ENCODE measurements at places on chromosomes 1 and 21.
A peak's percentile ranks its signal among the peaks of the same experiment; 100 is the strongest.

GRCh38 chr21:14486869-14487268 lies 59.2 kb downstream of the SAMSN1 start:
- no peak for DNase-seq

DNA sequence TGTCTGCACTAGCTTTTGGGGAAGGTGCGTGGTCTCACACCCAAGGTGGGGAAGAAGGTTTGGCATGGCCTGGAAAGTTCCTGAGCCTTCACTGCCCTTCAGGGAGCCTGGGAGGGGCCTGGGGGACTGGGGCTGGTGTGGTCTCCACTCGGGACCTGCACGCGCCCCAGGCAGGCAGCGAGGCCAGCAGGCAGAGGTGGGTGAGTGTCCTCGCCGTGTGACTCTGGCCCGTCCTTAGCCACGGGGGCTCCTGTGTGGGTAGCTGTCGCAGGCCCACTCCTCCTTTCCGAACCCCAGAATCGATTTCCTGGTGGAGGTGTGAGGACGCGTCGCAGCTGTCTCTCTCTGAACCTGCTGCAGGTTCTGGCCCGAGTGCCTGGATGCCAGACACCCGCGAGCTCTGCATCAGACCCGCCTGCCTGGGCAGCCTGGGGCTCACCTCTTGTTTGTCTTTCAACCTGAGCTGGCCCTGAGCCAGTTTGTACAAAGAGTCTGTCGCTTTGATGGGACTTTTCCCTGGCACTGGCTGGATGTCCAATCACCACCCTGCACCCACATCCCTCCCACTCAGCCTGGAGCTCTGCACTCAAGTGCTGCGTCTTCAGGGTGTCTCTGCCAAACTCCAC lies 36.0 kb upstream of the SLC19A1 start:
- no peak for DNase-seq

GRCh38 chr1:183604815-183605214 lies 14.6 kb upstream of the NCF2 start:
- no peak for DNase-seq

DNA sequence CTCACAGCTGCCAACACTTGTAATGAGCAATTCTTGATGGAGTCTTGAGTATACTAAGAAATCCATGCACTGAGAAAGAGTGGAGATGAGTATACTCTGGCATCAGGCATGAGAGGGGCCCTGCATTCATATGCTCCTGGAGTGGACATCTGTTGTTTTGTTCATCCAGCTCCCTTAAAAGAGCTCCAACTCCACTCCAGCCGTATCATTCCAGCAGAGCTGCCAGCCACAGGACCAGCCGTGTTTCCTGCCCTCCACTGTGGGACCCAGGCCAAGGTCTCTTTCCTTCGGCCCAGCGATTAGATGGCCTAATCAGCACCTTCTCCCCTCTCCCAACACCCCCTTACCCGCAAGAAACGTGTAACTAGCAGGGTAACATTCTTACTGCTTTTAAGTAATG lies 144.5 kb downstream of the OMA1 start:
- no peak for DNase-seq

DNA sequence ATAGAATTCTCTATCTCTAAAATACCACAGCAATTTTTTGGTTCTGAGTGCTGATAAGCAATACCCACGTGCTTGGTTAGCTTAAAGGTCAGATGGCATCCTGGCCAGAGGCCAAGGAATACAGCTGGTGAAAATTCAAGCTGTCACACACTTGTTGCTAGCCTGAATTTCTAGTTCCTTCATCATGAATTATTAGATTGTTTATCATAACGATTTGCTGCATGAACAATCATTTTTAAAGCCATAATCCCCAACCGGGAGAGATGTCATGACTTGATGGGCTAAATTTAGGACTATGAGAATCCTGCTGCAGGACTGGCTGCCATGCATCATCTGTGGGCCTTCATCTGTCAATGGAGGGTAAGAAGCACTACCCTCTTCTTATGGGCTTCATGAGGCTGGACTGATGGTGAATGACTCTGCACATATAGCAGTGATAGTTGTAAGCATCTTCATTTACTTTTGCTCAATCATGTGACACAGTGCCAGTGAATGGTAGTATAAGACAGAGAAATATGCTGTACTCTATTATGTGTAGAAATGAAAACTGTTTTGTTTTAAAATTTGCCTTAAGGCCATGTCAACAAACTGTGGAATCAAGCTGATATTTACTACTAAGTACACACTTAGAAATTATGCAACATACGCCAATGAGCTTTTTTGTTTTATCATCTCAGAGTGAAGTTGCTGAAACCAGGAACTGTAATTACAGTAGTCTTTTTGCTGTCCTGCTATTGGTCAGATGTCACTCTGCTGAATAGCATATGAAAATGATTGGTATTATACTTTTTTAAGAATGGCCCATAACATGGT lies 80.5 kb upstream of the RALGPS2 start:
- no peak for DNase-seq

DNA sequence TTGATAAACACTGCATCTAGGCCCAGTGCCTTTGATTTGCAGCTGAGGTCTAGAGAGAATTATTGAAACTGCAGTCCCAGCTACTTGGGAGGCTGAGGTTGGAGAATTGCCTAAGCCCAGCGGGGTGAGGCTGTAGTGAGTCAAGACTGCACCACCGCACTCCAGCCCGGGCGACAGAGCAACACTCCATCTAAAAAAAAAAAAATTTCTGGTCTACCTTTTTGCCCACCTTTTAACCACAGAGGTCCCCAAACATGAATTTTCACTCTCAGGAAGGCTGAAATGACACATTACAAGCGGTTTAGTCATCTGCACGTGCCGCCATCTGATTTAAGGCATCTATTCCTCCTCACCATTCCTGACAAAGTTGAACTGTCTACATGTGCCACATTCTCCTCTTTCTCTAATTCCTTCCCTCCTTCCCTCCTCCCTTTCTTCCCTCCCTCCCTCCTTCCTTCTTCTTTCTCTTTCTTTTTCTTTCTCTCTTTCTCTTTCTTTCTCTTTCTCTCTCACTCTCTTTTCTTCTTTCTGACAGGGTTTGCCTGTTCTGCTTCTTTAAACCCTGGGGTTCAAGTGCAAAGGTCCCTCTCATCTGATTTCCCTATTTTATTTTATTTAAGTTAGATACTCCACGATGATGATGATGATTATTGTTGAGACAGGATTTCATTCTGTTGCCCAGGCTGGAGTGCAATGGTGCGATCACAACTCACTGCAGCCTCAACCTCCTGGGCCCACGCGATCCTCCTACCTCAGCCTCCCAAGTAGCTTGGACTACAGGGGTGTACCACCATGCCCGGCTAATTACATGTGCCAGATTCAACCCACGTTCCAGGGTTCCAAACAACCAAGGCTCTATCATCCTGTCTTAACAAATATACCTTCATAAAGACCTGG lies 3.0 kb upstream of the SOD1 start:
- peak; percentile 66 for DNase-seq

DNA sequence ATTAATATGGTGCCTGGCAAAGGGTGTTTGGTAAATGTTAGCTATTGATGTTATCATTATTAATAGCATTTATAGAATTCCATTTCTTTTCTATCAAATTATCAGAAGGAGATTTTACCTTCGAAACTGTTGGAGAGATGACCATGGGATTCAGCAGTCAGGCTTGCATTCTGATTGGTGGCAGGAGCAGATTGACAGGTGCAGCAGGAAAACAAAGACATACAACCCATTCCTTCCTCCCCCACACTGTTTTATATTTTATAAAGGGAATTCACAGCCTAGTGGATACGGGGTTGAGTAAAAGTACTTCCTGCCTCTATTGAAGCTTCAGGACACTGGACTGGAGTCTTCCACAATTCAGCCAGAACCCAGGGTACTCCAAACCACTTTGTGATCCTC lies 55.1 kb upstream of the SYT14 start:
- DNase-seq, result no peak

DNA sequence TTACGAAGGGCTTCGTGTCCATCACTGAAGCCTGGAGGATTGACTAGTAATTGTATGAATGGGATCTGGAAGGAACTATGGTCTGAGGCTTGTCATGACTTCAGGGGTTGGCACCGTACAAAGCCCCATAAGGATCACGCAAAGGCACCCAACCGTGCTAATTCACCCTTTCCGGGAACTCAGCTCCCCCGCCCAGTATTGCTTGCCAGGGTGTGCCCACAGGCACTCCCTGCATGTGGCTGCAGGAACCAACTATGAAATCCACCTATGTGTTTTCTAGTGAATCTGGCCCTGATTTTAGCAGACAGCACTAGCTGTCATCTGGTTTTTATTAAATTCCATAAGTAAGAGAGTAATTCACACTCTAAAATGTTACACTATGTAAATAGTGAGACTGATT lies 139.2 kb downstream of the TM2D1 start:
- DNase-seq, result no peak

- DNase-seq, result no peak
Observed at GRCh38 chr1:240294566-240294965, 202.9 kb downstream of the FMN2 start.

- DNase-seq, result no peak
Observed at GRCh38 chr1:245285168-245285567, 130.4 kb downstream of the KIF26B start.

- no peak for DNase-seq
Observed at GRCh38 chr1:211037095-211037494, 96.9 kb downstream of the KCNH1 start.

DNA sequence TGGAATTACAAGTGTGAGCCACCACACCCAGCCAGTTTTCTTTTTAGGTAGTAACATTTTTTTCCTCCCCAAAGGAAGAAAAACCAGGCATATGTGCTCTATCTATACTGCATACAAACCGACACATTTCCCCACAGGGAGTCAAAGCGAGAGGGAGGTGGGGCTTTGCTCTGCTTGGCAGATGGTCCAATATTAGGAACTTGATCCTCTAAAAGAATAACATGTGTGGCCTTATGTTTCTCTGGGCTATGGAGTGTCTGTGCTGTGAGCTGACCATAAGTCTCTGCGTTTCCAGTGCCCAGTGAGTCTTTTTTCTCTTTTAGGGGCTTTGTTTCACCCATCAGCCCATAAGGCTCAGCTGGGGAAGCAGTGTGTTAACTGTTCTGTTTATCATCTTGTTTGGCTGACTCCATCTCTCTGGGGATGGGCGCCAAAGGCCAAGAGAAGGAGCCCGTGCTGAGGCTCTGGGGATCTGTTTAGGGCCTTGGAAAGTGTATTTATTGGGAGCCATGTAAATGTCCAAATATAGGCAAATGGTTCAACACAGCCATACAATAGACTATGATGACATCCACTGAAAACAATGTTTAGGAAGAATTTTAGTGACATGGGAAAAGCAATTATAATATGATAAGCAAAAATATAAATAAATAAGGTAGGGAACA lies 20.2 kb downstream of the LMOD1 start:
- DNase-seq, result no peak

GRCh38 chr1:32126770-32127169 lies 18.9 kb downstream of the KPNA6 start:
- DNase-seq, result no peak

DNA sequence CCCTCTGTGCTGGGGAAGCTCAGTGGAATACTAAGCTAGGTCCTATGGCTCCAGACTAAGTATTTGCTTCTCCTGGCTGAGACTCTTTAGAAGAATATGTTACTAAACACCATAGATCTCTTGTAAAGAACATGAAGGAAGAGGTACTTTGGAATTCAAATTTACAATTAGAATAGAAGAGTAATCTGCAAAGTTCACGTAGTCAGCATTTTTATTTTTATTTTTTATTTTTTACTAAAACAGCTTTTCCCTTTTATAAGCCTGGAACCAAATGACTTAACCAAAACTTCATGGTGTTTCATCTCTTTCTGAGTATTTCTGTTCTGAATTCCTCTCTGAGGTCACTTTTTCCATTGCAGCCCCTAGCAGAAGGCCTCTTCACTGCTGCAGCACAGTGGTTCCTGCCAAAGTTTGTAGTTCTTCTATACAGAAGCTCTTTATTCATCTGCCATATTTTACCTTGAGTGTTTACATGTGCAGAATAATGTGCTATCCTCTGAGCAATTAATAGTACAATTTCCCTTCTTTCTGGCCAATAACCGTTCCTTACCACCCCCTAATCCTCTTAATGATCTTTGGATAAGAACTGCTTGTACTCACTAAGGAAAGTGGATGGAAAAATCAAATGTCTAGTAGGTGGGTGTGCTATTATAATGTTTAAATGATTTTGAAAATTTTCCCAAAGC lies 27.2 kb downstream of the TSEN15 start:
- no peak for DNase-seq

DNA sequence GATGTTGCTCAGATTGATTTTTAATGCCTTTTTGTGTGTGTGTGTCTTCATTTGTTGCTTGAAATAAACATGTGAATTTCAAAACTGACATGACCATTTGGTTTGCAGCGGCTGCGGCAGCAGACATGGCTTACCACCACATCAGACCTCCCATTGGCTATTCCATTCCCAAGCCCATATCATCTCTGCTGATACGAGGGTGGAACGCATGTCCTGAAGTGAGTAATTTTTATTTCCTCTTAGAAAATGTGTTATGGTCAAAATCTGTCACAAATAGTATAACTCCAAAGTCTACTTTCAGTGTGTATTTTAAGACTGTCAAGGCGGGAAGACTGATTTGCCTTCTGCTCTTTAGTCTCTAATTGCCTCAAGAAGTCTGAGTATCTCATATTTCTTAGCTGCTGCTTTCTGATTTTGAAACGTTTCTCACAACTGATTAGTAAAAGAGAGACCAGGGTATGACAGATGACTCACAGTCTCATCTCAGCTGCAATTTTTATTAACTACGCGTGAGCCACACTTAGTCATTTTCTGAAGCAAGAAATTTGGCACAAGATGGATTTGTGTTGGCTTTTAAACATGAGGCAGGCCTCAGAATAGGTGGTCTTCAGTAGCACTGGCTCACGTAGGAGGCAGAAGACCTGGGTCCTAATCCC lies 49.0 kb downstream of the LRRC53 start:
- DNase-seq, result no peak

- DNase-seq, result no peak
Observed at GRCh38 chr1:54549181-54549924, 1.3 kb downstream of the ACOT11 start.

- no peak for DNase-seq
Observed at GRCh38 chr21:32046191-32046590, 173.4 kb downstream of the HUNK start.

DNA sequence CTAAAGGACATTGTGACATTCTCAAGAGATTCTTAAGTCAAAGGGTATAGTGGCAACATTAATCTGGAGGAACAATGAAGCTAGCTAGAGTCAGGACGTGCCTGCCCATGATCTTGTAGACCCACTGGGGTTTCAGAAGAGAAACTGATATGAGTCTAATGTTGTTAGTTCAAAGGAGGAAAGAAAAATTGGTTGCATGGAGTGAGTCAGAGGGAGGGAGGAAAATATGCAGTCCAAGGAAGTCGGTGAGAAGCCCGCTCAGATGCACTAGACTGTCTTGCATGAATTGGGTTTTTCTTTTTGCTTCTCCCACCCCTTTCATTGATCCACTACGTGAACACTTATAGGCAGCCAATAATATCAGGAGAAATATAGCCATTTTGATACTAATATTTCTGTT lies 53.8 kb upstream of the SYT14 start:
- no peak for DNase-seq

DNA sequence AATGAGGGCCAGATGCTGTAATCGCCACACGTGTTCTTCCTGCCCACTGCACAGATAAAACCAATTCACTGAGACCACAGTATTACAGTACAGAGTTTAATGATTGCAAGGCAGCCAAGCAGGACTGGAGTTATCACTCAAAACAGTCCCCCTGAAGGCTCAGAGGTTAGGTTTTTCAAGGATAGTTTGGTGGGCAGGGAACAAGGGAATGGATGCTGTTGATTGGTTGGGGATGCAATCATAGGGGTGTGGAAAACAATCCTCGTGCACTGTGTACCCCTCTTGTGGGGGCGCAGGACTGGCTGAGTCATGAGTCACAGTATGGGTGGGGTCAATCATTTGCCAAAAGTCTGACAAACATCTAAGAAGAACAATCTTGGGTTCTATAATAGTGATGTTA lies 12.4 kb upstream of the USP1 start:
- no peak for DNase-seq

Measured in stimulated activated CD4-positive, alpha-beta T cell treated with anti-CD3 and anti-CD28 coated beads, TNF-alpha, amount 100 ng/mL, for 48 hours (primary cell).